ENCODE measurements at places on chromosomes 2 and 18.

DNA sequence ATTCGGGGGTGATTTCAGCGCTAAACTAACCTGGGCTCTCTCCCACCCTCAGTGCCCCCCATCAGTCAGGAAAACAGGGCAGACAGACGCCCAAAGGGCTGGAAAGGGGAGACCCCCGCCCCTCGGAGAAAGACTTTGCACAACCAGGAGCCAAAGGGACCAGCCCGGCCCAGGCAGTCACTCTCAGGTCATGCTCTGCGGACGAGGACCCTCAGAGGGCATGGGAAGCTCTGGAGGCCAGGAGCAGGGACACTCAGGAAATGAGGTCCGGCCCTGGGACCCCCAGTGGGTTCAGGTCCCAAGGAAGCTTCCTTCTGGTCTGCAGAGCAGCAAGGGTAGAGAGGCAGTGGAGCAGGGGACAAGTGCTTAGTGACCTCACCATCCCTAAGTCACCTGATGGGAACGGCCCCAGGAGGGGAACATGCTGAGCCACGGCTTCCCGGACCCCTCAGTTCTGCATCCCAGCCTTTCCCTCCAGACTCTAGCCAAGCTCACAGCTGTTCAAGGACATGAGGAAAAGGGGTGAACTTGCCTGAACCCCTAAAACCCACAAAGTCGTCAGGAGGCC is 88.0 kb upstream of the GPC1 start:
- DNase-seq, result no peak

DNA sequence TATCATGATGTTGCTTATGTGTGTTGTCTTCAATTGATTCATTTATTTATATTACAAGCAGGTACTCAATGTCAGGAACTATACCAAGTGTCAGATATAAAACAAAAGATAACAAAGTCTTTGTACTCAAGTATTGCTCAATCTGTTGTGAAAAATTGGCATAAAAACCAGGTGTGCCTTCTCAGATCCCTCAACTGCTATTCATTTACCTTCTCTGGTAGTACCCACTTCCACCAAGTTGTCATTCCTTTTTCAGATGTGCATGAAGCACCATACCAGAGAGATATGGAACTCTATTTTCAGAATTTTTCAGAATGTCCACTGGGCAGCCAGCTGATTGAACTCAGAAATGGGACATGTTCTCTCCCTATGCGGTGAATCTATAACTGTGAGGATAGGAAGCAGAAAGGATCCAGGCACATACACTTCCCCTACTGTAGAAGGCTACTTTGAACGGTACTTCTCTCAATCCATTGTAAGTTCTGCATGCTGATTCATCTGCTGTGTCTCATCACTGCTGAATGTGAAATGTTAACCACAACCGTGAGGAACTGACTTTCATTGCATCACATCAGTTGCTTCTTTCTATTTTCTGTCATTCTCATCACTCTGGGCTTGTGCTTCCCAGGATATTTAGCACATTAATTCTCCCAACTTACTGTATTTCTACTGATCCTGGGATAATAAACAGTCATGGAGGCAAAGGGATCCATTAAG is 1621.3 kb downstream of the SUCLG1 start:
- DNase-seq, result no peak

- DNase-seq, result no peak
Measured at GRCh38 chr2:185638771-185639170, 99.8 kb upstream of the FSIP2 start.

- DNase-seq, result no peak
Measured at GRCh38 chr18:56202678-56203077, 435.7 kb downstream of the TXNL1 start.

- no peak for DNase-seq
Measured at GRCh38 chr2:131413148-131413747, 49.3 kb upstream of the RAB6D start.

DNA sequence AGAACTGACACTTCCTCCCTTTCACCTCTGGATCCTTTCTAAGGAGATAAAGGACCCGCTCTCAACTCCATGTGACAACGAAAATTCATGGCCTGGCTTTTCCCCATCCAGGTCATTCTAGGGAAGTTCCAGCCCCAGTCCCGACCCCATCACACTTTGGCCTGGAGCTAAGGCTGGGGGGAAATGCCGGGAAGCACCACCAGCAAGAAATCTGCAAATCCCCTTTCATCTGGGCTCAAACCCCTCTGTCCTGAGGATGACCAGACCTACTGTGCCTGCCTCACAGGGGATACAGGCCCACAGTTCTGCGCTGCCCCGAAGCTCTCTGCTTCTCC is 1.3 kb downstream of the SIX2 start:
- no peak for DNase-seq

DNA sequence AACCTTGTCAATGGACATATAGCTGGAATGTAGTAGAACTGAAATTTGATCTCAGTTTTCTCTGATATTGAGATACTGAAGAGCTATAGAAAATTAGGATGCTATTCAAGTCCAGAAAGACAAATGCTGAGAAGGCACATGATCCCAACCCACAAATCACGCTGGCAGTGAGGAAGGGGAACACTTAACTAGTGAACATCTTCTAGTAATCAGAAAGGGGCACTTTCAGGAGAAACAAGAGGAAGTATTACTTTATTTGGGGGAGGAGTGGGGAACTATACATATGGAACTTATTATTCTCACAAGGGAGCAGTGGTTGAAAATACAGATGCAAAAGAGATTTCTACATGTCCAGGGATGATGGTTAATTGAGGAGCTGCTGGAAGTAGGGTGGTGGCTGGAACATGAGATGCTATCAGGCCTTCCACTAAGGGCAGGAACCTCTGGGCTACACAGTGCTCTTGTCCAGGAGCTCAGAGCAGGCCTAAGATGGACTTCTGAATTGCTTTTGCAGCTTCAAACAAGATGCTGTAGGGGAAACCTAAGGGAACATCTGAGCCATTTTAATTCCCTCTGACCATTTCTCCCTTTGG is 79.3 kb downstream of the TGFA start:
- no peak for DNase-seq

GRCh38 chr2:215136669-215137328 is 1.6 kb downstream of the ABCA12 start:
- no peak for DNase-seq

DNA sequence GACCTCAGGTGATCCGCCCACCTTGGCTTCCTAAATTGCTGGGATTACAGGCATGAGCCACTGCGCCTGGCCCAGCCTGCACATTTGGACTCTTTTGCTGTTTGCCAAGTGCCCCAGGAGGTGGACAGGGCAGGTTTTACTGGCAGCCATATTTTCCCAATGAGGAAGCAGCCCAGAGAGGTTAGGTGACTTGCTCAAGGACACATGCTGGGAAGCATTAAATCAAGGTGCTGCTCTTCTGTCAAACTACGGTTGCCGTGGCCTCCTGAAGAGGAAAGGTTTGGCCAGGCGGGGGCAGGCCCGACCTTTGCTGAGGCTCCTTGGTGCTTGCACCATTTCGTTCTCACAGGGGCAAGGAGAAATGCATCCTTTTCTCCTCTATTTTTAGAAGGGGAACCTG is 44.0 kb downstream of the DNMT3A start:
- DNase-seq, result no peak

DNA sequence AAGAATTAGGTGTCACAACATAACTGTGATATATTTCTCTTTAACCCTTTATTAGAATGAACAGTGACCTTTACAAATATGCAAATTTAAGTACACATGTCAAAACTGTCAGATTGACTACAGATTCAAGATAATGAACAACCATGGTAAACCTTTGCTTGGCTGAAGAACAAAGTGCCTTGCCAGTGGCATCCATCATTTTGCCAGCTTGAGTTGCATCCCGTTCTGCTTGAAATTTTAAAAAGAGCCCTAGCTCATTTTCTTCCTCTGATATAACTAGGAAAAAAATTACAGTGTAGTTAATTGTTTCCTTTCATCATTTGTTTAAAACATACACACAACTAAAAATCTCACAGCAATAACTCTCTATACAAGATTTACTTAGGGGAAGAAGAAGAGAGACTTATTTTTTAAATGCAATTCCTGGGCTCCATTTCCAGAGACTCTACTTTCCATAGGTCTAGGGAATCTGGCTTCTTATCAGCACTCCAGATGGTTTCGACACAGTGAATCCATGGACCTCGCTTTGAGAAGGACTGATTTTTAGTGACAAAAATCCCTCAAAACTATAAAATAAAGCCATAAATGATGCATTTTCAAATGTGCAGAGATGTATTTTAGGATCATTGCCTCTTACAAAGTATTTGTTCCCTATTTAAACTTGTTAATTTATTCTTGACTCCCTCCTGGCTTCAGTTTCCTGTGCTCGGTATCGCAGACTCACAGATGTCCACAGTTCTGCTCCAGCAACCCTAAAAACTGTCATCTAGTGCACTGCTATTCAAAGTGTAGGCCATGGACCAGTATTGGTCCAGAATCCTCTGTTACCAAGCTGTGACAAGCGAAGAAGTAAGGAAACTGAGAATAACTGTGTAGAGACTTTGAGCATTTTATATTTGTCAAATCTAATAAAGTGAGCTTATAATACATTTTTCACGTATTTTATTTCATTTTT is 50.1 kb downstream of the ICA1L start:
- DNase-seq, result no peak

DNA sequence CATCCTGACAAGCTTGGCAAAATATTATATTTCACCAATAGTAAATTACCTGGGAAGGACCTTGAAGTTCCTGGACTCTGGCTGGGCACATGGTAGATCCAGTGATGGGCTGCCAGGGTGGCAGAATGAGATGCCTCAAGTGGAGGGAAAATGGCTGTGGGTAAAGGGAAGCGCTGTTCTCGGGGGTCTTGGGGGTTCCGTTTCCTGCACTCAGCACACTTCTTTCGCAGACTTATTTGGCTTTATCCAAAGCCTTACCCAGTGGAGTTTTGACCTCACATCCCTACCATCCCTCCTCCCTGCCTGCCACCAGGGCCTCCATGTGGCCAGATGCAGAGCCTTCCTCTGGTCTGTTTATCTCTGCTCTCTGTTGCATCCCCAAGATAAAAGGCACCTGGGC is 654.9 kb upstream of the HS6ST1 start:
- DNase-seq, result no peak

DNA sequence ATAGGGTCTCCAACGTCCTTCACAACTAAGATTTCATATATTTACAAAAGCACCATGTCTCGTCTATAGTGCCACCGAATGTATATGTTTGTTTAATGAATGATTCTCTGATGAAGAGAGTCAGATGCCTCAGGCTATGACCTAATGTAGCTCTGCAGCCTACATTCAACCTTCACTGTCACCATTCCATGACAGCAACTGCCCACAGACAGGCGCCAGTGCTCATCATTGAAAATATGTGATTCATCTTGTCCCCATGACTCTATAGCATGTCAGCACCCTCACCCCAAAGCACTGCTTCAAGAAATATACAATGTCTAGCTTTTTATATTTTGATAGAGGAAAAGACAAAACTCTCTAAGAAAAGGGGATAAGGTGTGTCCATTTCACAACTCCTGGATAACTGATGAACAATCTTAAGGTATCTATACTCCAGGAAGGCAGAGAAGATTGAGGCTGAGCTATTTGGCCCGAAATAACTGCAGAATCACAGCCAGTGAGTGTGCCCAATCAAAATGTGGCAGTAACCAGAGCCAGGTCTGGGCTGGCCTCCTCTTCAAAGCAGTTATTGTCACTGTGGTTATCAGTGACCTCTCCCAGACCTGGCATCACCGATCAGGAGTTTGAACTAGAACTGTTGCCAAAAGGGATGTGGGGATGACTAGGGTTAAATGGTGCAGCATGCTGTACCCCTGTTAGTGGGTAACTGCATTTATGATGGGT is 246.6 kb downstream of the SETBP1 start:
- no peak for DNase-seq

DNA sequence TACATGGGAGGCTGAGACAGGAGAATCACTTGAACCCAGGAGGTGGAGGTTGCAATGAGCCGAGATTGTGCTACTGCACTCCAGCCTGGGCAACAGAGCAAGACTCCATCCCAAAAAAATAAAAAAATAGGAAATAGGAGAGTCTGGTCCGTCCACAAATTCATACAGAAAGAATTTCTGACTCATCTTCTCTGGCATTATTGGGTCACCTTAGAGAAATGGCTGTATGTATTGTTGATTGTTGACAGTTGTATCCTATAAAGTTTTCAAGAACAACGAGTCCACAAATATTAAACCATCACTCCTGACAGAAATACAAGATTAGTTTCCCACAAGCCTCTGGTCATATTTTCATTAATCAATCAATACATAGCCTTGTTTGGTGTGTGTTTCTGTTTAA is 20.4 kb downstream of the RBM43 start:
- no peak for DNase-seq

GRCh38 chr18:74171910-74172606 is 23.7 kb downstream of the TIMM21 start:
- no peak for DNase-seq

DNA sequence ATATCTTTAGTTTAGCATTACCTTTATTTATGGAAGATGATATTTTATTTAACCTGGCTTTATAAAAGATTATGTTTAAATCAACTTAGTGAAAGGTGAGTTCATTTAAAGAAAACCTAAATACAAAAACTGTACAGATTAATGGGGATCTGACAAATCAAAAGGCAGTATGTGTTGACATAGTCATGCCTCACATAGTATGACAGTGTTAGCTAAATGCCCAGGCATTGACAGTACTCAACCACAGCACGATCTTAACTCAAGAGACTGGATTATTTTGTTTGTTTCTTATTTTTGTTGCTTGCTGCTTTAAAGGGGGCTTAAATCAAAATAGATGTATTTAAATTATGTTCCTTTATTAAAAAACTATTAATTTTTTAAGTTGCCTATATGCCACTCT is 7.8 kb downstream of the DOK6 start:
- no peak for DNase-seq

- no peak for DNase-seq
Measured at GRCh38 chr2:217160978-217161973, 301.4 kb upstream of the TNP1 start.

Measured in stimulated activated CD4-positive, alpha-beta T cell treated with anti-CD3 and anti-CD28 coated beads, TNF-alpha, amount 100 ng/mL, for 24 hours (primary cell).